ENCODE measurements at places on chromosomes 1 and 21.

DNA sequence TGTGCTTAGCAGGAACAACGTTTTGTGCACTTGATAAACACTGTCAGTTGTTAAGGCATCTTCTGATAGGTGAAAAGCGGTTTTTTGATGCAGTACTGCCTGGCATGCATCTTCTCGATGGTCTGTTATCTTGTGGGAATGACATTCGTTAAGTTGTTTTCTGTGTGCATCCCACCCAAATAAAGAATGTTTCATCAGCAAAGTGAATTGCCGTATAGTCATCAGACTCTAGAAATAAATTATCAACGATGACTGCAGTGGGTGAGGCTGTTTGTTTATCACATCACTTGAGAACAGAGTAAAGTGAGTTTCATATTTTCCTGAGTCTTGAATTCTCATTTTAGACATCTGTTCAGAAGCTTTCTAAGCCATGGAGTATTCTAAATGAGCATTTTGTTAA lies 34.1 kb downstream of the NFIA start:
- DNase-seq, result no peak

DNA sequence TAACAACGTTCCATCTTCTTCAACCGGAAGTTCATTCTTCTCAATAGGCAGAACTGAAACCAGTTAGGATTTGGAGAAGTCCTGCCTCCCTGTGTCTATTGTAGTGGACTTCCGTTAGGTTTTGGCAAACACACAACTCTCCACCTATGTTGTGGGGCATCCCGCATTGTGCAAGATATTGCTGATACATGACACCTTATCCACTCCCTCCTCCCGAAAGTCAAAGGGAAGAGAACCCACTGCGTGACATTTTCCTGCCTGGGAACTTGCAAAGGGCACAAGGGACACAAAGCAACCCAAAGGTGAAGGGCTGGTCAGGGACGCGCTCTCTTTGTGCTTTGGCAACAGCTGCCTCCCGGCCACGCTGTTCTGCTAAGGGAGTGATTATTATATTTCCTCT lies 164.8 kb downstream of the TPR start:
- no peak for DNase-seq

- DNase-seq, result no peak
Observed at GRCh38 chr1:167821969-167822685, 91.8 kb downstream of the ADCY10 start.

DNA sequence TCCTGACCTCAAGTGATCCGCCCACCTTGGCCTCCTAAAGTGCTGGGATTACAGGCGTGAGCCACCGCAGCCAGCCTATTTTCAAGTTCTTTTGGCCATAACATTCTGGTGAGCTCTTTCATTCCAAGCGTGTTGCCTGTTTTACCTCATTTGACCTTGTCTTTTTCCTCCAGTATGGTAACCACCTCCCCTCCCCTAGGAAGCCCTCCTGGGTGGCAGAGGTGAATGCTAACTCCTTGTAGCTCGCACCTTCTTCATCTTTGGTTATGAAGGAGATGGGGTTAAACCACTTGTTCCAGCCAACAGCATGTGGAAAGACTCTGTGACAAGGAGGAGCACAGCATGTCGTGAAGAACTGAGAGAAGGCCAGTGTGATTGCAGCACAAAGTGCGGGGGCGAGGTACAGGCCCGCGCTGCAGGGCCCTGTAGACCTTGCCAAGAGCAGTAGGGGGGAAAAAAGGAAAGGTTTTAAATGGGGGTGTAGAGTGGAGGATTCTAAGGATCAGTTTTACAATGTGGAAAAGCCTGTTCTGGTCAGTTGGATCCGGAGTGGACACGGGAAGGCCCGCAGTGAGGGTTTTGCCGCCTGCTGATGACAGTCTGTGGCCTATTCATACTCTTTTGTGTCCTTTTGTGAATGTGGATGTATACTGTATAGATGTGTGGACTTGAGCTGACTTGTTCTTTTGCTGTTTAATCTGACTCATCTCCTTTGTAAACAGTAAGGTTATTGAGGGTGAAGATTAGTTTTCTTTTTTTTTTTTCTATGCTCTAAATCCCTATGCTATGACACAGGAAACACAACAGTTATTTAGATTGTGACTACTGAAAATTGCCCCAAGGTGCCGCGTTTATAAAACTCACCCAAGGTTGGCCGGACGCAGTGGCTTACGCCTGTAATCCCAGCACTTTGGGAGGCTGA lies 7.5 kb upstream of the ZNF436 start:
- DNase-seq, result no peak

- DNase-seq, result no peak
Observed at GRCh38 chr1:34744851-34745250, 10.0 kb upstream of the GJB5 start.

GRCh38 chr1:37685722-37686121 lies 6.6 kb upstream of the CDCA8 start:
- DNase-seq, result no peak

GRCh38 chr1:39632682-39633417 lies 6.6 kb downstream of the HEYL start:
- DNase-seq, result no peak

DNA sequence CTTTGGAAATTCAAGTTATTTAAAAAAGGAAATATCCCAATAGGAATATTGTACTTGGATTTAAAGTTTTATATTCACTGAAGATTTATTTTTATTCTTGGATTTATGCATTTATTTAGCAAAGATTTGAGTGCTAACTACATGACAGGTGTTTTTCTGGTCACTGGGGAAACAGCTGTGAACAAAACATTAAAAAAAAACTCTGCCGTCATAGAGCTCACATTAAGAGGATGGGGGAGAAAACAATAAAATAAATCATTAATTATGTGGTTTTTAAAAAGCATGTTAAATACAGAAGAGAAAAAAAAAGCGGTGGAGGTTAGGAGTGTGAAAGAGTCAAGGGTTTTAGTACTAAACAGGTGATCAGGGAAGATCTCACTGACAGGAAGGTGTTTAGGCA lies 149.9 kb downstream of the GALNT2 start:
- DNase-seq, result no peak

GRCh38 chr21:43208561-43209332 lies 39.9 kb downstream of the CRYAA start:
- DNase-seq, result no peak

DNA sequence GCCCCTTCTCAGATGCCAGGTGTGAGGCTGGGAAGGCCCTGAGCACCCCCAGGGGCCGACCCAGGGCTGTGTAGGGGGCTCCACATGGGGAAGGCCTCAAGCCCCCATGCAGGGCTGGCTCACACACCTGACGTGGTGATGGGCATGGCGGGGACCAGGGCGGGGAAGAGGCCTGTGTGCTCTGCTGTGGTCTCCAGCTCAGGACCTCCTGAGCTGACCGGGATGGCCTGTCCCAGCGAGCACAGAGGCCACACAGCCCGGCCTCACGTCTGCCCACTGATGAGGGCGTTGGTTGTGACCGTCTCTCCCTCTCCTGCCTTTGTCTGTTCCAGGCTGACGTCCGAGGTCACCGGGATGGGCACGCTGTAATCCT lies 40.2 kb upstream of the COL6A1 start:
- DNase-seq, result no peak

DNA sequence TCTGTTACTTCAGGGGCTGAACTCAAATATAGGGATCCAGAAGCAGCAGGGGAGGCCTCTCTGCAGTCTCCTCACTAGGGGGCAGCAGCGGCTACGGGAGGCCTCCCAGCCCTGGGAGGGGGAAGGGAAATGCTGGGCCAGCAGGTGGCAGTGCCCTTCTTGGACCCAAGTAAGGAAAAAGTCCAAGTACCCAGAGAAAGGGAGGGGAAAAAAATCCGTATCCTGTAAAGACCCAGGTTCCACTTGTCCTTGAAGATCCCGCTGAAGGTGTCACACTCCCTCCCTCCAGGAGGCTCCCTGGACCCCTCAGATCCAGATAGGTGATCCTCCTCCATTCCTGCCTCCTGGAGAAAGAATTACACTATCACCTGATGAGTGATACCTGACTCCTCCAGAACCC lies 14.1 kb upstream of the NUAK2 start:
- DNase-seq, result peak; percentile 46

DNA sequence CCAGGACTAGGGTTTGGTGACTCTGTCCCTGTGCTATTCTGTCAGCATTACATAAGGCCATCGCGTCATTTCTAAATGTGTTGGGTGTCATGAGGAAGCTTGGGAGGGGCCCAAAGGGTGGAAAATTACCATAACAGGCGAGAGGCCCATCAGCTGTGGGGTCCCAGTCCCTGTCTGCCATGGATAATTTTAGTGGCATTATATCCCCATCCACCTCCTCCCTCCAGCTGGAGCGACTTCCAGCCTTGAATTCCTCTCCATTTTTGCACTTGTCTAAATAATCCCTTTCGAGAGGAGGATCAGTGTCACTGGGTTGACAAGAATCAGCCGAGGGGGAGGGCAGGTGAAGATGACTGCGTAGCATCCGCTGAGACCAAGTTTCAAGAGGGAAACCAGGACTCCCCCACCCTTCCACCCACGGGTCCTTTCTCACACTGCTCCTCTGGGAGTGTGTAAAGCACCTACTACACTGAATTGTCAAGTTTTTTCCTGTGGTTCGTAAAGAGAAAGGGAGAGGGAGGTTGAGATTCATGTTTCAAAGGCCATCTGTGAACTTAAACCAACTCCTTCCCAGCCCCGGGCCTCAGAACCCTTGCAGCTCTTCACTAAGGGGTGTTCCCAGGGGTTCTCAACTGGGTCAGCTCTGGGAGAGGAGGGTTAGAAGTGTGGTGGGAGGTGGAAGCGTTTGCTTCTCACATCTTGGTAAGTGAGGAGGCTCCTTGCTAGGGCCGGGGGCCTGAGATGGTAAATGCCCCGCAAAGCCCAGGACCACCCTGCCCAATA lies 29.2 kb downstream of the VASH2 start:
- no peak for DNase-seq

- no peak for DNase-seq
Observed at GRCh38 chr1:109634771-109635750, 15.4 kb downstream of the AMPD2 start.

Data from stimulated activated CD4-positive, alpha-beta T cell treated with anti-CD3 and anti-CD28 coated beads, TNF-alpha, amount 100 ng/mL, for 1 hour (primary cell).